Subcutaneous preadipocyte (primary cell): ENCODE measurements at places on chromosomes 12 and 14. TPM values are rescaled to one million over a fixed set of nuclear protein-coding genes. Genes with fewer than 3 reads are reported as not detected.

The SSTR1 gene
- under 0.01 TPM in 2 replicates for total RNA-seq

The PAPOLA gene
- total RNA-seq, result 80.5 and 106 TPM in 2 replicates

The RAB5B gene
- 51.1 and 62.6 TPM in 2 replicates for total RNA-seq

The GLT8D2 gene
- total RNA-seq, result 12.7 and 13.2 TPM in 2 replicates

The PTHLH gene
- total RNA-seq, result 0.73 and 1.6 TPM in 2 replicates

The KIF26A gene
- total RNA-seq, result under 0.01 TPM in 2 replicates

The KRT83 gene
- not detected in 2 replicates for total RNA-seq

The C12orf54 gene
- total RNA-seq, result not detected in 2 replicates

The EML5 gene
- total RNA-seq, result under 0.01 TPM in 1 of 2 replicates, not detected in the other

The TRPV4 gene
- total RNA-seq, result 0.59 and 1.1 TPM in 2 replicates

The DBX2 gene
- total RNA-seq, result under 0.01 TPM in 2 replicates

The LMBR1L gene
- 41.8 and 43.7 TPM in 2 replicates for total RNA-seq

The OASL gene
- 0.73 and 1.6 TPM in 2 replicates for total RNA-seq

The FOXG1 gene
- under 0.01 and 0.20 TPM in 2 replicates for total RNA-seq

The CFAP251 gene
- total RNA-seq, result 1.8 and 2.6 TPM in 2 replicates

The PRB3 gene
- total RNA-seq, result not detected in 2 replicates
